ENCODE measurements at places on chromosomes 2 and 18. TPM values are rescaled to one million over a fixed set of nuclear protein-coding genes. Genes with fewer than 3 reads are reported as not detected.

NEURL3 gene
- total RNA-seq: 0.87 TPM

AMER3 gene
- total RNA-seq: not detected

NEB gene
- 0.21 TPM for total RNA-seq

TMEM182 gene
- 3.7 TPM for total RNA-seq

ARL4C gene
- 55.9 TPM for total RNA-seq

Data from A549 treated with GW870086 at 1 μM for 4 hours (cell line).